ENCODE measurements at places on chromosomes 1 and 21. TPM values are rescaled to one million over a fixed set of nuclear protein-coding genes. Genes with fewer than 3 reads are reported as not detected.

Gene MSH4
- total RNA-seq: 0.32 TPM

DNA sequence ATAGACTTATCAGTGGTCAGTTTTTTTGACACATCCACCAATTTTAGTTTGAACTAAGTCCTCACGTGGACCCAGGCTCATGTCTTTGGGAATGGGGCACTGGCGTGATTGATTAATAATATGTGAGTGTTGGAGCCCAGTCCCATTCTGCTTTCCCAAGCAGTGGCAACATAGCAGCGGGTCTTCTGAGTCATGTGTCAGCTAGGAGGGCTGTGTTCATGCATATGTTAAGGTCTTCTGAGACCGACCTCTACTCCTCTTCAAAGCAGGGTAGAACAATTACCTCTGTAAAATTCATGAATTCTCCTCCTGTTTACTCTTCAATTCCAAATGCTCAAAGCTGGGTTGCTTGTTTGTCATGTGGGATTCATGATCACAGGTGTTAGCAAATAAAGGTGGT, 291.3 kb downstream of the CAMTA1 start:
- no peaks in the 10 kb centered on the region for H3K4me1 ChIP-seq
- ATAC-seq: no peak
- H3K27ac ChIP-seq: no peak overlapping the region
- no peak overlapping the region for H3K4me3 ChIP-seq

- no peak for ATAC-seq
- no peaks in the 10 kb centered on the region for H3K36me3 ChIP-seq
- no peaks in the 10 kb centered on the region for H3K4me1 ChIP-seq
- H3K4me3 ChIP-seq: no peak overlapping the region
- no peaks in the 10 kb centered on the region for H3K27me3 ChIP-seq
Measured at GRCh38 chr1:81509594-81509993, 291.1 kb upstream of the ADGRL2 start.

GRCh38 chr1:41791667-41792484, 126.8 kb downstream of the HIVEP3 start:
- peak; percentile 89 for ATAC-seq
- peak overlapping the region; percentile 42 for H3K27ac ChIP-seq
- H3K36me3 ChIP-seq: no peaks in the 10 kb centered on the region
- H3K4me3 ChIP-seq: peak overlapping the region; percentile 51

- no peak for ATAC-seq
- H3K36me3 ChIP-seq: no peaks in the 10 kb centered on the region
- H3K4me3 ChIP-seq: no peak overlapping the region
Measured at GRCh38 chr1:20469406-20470076, 16.5 kb downstream of the CAMK2N1 start.

Gene UTS2
- 0.58 TPM for total RNA-seq

DNA sequence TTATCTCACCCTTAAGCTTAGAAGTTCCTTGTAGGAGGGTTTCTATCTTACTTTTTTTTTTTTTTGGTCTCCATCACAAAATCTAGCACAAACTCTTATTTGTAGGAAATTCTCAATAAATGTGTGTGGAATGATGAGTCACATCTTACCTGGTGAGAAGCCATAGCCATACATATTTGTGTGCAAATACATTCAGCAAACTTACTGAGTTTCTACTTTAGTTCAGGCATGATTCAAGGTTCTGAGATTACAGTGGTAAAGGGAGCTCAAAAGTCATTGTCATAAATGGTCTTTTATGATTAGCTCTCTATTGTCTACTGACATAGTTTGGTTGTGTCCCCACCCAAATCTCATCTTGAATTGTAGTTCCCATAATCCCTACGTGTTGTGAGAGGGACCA, 193.1 kb upstream of the UBE2U start:
- no peak overlapping the region for H3K27ac ChIP-seq
- no peak overlapping the region for H3K4me3 ChIP-seq
- no peak for ATAC-seq
- H3K27me3 ChIP-seq: peaks cover 15% of the 10 kb centered on the region
- no peaks in the 10 kb centered on the region for H3K36me3 ChIP-seq
- H3K4me1 ChIP-seq: no peaks in the 10 kb centered on the region

Gene AADACL3
- not detected for total RNA-seq

GRCh38 chr21:34850166-34850690, 181.4 kb downstream of the CLIC6 start:
- no peaks in the 10 kb centered on the region for H3K27me3 ChIP-seq
- ATAC-seq: no peak
- H3K27ac ChIP-seq: no peak overlapping the region
- no peak overlapping the region for H3K4me3 ChIP-seq
